ENCODE measurements at places on chromosomes 7 and 10.

DNA sequence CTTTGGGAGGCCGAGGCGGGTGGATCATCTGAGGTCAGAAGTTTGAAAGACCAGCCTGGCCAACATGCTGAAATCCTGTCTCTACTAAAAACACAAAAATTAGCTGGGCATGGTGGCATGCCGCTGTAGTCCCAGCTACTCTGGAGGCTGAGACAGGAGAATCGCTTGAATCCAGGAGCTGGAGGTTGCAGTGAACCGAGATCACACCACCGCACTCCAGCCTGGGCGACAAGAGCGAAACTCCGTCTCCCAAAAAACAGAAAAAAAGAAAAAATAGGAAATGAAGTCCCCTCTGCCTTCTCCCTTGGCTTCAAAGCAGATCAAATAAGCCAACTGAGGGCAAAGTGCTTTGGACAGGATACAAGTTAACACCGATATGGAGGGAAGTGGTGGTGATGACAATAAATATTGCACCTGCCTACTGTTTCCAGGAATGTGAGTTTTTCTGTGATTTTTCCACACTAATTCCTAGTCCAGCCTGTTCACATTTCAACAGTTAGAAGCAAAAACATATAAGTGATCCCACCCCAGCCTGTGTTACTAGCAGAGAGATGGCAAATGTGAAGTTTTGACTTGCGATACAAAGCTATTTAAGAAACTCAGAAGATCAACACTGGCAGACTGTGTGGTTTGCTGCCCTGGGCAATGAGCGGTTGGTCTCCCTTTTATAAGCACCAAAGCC is 291.2 kb upstream of the AOAH start:
- no peak for DNase-seq

GRCh38 chr10:11057018-11057417 is 39.3 kb downstream of the CELF2 start:
- DNase-seq = no peak

DNA sequence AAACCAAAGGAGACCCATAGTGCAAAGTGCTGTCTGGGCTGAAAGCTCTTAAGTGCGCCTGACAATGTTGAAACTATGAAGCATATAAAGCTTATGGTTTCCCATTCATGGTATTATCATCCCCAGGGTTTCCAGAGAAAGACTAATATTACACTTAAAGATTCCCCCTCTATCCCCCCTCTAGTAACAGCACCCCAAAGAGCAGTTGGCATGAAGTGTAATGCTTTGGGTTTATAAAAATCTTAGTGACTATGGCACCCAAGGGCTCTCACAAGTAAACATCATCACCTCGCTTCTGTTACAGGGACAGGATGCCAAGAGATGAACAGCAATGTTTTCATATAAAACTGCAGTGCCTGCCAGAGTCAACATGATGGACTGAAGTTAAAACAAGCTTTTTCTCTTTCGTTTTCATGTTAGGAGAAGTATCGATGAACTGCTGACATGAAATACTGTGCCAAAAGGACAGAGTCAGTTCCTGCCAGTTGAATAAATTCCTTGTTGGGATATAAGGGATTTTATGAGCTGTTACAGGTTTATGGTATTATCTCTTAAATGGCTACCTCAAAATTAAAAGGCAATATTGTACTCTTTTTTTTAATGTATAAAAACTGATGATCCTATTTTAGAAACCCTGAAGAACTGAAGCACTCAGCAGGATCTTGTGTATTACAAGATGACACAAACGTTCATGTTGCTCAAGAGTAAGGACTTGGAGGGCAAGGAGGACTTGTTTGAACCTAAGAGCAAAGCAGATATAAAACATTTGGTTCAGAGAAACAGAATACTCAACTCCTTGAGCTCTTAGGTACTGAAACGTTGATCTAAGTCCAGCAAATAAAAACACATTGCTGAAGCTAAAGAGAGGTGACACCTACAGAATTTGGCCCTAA is 203.7 kb upstream of the IMMP2L start:
- no peak for DNase-seq

- DNase-seq = no peak
Measured at GRCh38 chr7:43876241-43876640, 6.9 kb upstream of the MRPS24 start.

DNA sequence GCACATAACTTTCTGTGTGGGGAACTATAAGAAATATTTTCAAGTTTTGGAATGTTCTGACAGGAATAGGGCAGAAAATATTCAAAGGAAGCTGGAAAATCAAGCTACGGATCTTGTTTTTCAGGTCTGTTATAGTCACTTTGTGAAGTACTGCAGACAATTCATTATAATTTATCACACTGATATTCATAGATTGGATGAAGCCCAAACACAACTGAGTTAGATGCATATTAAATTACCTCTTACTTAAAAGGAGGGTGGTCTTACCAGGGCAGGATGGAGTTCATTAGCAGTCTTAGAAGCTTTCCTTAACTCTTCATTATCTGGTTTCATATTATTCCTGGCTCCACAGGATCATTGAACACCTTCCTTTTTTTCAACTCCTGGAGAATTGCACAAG is 242.3 kb downstream of the DYNC1I1 start:
- DNase-seq = no peak

- no peak for DNase-seq
Measured at GRCh38 chr7:29518616-29519015, 45.0 kb upstream of the PRR15 start.

GRCh38 chr7:17681965-17682364 is 258.3 kb downstream of the SNX13 start:
- DNase-seq = no peak

- DNase-seq = no peak
Measured at GRCh38 chr7:99943641-99944496, 14.4 kb upstream of the GJC3 start.

- DNase-seq = no peak
Measured at GRCh38 chr10:2047679-2048078, 310.4 kb upstream of the ADARB2 start.

DNA sequence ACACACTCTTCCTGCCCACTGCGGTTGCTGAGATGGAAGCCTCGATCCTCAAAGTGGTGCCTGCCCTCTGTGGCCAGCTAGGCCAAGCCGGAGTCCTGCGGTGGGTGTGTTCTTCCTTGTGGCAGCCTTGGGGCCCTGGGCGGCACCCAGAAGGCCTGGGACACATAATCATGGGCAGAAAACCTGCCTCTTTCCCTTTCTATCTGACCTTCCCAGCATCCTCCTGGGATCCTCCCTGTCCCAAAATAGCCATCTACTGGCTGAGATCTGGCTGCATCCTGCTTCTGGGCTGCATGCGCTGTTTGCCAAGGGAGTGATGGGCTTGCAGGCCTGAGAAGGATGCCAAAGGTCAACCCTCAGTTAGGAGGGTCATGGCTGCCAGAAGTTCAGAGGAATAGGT is 23.9 kb downstream of the COL13A1 start:
- no peak for DNase-seq
